ENCODE measurements at places on chromosomes 12 and 14.
A peak's percentile ranks its signal among the peaks of the same experiment; 100 is the strongest.

DNA sequence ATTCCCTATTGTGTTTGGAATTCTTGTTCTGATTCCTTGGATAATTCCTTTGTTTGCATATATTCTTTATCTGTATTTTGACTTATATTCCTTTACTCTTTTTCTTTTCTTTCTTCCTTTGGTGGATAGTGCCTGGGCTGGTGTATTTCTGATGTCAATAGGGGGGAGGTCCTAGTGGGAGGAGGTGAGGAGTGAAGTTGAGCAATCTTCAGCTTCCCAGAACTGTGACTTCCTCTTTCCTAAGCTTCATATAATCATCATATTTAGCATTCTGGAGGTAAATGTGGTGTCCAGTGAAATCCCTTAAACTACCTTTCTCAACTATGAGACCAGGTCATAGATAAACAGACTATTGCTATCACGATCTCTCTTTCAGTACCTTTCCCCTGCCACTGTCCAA, 29.6 kb upstream of the TBPL2 start:
- DNase-seq, result peak; percentile 23

- no peak for DNase-seq
Measured at GRCh38 chr14:22524115-22524783, 64.8 kb downstream of the DAD1 start.

DNA sequence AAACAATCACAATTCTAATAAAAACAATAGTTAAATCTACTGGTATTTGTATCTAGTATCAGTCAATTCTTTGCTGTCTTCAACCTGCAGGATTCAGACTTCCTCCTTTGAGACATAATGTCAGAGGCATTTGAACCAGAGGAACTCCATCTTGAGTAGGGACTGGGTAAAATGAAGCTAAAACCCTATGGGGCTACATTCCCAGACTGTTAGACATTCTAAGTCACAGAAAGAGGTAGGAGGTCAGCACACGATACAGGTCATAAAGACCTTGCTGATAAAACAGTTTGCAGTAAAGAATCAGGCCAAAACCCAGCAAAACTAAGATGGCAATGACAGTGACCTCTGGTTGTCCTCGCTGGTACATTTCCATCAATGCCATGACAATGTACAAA, 48.2 kb upstream of the MAP3K9 start:
- DNase-seq, result no peak

DNA sequence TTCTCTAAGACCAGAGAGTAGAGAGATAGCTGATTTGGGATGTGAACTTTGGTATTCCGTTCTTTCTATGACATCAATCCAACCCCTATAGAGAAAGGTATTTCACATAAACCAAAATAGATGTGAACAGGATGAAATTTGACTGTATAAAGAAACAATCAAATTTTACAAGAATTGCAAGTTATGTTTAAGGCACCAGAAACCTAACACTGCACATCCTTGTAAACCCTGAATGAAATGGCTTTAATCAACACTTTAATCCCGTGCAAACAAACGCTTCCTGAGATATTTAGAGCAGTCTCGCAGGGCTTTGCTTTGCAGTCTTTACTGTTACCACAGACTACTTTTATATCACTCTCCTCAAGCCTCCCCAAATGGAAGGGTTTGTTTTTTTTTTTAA, 125.1 kb downstream of the APAF1 start:
- DNase-seq, result no peak

GRCh38 chr12:75560167-75560566, 48.8 kb upstream of the KRR1 start:
- no peak for DNase-seq

DNA sequence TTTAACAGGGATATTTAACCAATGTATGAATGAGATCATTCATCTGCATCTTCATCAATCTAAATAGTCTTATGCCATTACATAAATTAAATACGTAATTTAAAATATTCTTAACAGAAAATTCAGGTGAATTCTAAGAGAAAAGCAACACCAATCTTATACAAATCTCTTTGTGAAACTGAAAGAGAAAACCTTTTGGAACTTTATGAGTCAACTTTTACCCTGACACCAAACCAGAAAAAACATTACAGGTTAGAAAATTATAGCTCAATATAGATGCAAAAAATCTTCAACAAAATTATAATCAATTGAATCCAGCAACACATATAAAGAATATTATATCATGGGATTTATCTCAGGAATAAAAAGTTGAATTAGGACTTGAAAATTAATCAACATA, 3.4 kb downstream of the GLIPR1L1 start:
- DNase-seq, result no peak

- DNase-seq, result peak; percentile 48
Measured at GRCh38 chr12:59620326-59620725, 24.5 kb downstream of the SLC16A7 start.

DNA sequence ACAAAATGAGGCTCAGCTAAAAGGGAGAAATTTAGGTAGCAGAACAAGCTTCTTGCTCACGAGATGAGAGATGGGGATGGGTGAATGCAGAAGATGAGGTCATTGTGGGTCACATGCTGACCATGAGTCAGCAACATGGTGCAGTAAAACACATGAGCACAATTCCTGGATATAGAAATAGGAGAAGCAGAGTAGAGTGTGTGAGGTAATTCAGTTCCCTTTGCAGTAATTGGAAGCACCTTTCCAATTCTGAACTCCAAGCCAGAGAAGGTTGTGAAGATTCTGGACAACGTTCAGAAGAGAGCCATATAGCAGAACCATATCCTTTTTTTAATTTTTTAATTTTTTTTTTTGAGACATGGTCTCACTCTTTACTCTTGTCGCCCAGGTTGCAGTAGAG, 62.0 kb upstream of the LMNTD1 start:
- no peak for DNase-seq

DNA sequence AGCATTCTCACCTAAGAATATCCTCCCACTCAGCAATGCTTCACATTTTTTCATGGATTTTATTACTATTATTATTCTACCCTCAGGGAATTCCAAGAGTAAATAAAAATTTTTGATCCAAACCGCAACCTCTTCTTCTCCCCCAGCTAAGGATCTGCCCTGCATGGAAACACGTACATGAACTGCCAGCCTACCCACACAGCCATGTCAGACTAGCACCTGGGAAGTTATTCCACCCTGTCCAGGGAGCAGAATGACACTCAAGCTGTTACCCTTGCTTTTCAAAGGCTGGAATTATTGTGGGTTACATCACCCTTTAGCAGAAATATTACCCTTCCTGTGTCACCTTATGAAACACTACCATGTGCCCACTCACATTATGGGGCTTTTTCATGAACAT, 227.3 kb upstream of the USP15 start:
- DNase-seq, result no peak

DNA sequence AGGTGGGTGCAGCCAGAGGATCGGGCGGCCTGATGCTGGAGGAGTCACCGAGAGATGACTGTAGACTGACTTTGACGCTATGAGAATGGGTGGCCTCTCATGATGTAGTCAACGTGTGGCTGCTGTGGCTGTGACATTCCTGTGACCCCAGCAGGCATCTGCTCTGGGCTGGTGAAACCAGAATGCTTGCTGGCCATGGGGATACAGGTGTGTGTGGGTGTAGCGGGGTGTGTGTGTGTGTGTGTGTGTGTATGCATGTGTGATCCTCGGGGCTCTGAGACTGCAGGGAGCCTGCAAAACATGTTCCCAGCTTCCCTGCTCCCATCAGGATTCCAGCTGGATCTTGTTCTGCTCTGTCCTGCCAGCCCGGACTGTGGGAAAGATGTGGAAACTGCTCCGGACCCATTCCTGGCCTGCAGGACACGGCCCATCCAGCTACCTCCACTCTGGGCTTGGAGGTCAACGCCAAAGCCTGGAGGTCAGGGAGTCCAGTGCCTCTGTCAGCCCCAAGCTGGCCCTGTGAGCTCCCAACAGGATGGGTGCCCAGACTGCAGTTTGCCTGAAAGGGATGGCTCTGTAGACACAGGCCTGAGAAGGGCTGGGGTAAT, 18.8 kb upstream of the HHIPL1 start:
- DNase-seq, result no peak

GRCh38 chr12:59887178-59887577, 291.3 kb downstream of the SLC16A7 start:
- no peak for DNase-seq

DNA sequence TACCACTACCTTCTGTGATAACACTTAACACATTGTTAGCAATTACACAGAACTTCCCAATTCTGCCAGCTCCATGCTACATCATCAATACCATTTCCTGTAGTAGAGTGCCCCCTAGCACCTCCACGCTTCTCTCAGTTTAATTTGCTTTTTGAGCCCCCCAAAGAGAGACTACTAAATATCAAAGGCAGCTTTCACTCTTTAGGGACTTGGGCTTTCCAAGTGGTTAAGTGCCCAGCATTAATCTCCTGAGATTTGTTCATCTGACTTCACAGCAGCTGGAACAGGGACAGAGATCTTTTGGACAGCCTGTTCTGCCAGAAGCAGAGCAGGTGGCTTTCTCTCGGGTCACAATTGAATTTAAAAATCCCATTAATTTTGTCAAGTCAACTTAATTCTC, 954.9 kb downstream of the DIO2 start:
- DNase-seq, result no peak

- no peak for DNase-seq
Measured at GRCh38 chr12:69272511-69272910, 33.1 kb downstream of the CPSF6 start.

DNA sequence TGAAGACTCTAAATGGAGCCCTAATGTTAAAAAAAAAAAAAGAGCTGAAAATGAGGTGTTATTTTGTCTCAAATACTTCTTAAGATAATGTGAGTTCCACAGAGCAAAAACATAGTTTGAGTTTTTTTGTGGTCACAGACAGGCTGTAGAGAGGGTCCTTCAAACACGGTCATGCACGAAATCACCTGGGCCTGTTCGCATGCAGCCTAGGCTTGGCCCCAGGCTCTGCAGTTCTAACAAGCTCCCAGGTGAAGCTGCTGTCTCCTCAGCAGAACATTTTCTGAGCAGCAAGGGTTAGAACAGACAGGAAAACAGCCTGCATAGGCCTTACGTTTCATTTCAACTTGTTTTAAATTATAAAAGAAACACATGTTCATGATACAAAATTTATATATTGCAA, 65.4 kb upstream of the TBPL2 start:
- DNase-seq, result no peak

- no peak for DNase-seq
Measured at GRCh38 chr14:101593411-101594238, 32.3 kb downstream of the DIO3 start.

- no peak for DNase-seq
Measured at GRCh38 chr14:51654533-51654845, 2.8 kb downstream of the FRMD6 start.

DNA sequence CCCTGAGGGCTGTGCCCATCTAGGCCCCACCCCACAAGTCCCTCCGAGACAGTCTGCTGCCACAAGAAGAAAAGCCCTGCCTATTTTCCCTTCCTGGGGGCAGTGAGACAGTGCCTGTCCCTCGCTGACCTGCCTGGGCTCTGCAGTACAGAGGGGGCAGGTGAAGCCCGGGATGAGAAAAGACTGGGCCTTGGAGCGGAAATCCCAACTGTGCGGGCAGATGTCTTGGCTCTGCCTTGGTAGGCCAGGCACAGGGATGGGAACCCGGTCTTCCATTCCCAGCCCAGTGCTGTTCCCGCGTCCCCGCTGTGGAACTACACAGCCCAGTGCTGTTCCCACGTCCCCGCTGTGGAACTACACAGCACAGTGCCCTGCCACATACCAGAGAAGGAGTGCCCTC, 12.8 kb upstream of the NXPH4 start:
- DNase-seq, result no peak

DNA sequence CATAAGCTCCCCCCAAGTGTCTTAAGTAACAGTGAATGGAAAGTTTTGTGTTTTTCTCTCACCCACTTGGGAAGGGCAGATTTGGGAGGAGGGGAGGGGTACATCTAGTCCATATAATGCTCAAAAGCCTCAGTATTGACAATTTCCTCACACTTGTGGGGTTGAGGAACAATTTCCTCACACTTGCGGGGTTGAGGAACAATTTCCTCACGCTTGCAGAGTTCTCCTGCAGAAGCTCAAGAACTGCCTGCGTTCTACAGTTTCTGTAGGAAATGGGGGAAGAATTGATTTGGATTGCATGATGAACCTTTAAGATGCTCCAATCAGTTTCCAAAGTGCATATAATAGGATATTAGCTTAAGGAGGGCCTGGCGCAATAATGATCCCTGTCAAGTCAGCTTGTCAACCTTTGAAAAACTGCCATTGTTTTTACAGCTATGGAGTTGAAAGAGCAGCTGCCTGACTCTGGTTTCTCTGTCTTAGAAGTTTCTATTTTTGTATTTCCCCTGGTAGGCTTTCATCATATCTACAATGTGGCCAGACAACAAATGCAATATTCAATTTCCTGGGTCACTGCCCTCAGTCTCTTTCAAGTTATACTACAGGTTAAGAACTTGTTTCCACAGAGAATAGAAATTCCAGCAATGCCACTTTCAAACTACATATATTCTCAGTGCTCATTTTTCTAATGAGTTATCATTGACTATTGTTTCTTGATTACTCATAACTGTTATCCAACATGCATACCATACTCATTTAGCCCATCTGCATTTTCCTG, 66.5 kb downstream of the PLEKHG7 start:
- peak; percentile 90 for DNase-seq

DNA sequence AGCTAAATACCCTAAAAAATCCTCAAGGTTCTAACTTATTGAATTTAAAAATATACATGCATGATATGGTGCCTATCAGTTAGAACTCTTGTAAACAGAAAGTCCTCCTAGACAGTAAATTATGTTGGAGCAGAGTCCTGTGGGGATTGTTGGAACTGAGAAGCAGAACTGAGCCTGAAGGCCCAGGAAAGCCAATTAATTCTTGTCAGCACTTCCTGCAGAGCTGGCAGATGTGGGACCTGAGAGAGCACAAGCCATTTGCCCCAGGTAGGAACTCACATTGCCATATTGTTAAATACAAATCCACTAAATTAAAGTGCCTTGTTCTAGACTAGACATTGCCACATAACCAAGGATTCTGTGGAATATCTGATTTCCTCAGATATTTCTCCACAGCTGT, 117.1 kb downstream of the RTN1 start:
- DNase-seq, result no peak

DNA sequence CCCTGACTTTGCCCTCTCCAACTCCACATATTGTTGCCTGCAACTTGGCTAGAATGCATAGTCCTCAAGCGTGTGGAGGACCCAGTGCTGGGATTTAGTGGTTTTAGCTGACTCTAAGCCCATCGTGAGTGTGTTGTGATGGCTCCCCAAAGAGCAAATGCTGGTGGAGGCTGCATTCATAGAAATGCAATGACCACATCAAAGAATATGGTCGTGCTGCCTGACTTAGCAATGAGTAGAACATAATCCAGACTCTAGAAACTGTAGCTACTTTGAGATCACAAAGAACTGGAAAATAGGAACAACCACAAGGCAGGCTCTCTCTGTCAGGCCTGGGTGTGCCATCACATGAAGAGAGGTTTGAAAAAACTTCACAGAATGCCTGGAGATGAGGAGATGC, 1.3 kb downstream of the DYRK4 start:
- DNase-seq, result no peak

DNA sequence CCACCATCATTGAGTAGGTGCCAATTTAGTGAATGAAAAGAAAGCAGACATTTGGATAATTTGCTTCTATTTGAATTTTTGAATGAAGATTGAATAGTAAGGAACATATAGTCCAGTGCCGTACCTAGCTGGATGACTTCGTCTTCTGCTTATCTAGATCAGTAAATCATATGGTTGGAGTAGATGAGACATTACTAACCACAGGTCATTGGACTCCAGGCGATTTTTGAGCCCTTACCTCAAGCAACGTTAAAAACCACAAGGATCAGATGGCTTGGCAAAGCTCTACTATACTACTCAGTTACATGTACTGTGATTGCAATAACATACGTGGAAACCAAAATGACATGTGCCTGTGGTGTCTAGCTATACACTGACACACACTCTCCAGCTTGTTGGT, 1.7 kb upstream of the SPATS2 start:
- DNase-seq, result peak; percentile 33
